ENCODE measurements at places on chromosomes 7 and 10. TPM values are rescaled to one million over a fixed set of nuclear protein-coding genes. Genes with fewer than 3 reads are reported as not detected.

The PLXNA4 gene
- total RNA-seq: 1.7 TPM

The MCU gene
- total RNA-seq: 36.9 TPM

The PNLIPRP2 gene
- total RNA-seq: not detected

The ASAH2 gene
- total RNA-seq: 3.2 TPM

The CSGALNACT2 gene
- total RNA-seq: 18.1 TPM

The C7orf57 gene
- total RNA-seq: 0.24 TPM

The SLC18A3 gene
- total RNA-seq: not detected

The JAKMIP3 gene
- 1.6 TPM for total RNA-seq

The TAS2R16 gene
- not detected for total RNA-seq

The SPDYE11 gene
- total RNA-seq: not detected

The SFRP4 gene
- 6.9 TPM for total RNA-seq

The EPO gene
- not detected for total RNA-seq

The THSD7A gene
- 1.3 TPM for total RNA-seq

The PDE1C gene
- 3.7 TPM for total RNA-seq

The CLIP2 gene
- total RNA-seq: 23.2 TPM

The TMUB1 gene
- total RNA-seq: 62.9 TPM

The SGPL1 gene
- 27.4 TPM for total RNA-seq

The TMEM229A gene
- not detected for total RNA-seq

The UBTD1 gene
- total RNA-seq: 19.5 TPM

The EGR2 gene
- total RNA-seq: 0.34 TPM

The ANXA8 gene
- total RNA-seq: 32.8 TPM

The MDFIC gene
- 30.8 TPM for total RNA-seq

The MCM10 gene
- 27.1 TPM for total RNA-seq

The TSPAN12 gene
- total RNA-seq: 0.79 TPM

The MSMB gene
- not detected for total RNA-seq

The CALML5 gene
- total RNA-seq: not detected

The ANKRD30A gene
- 0.88 TPM for total RNA-seq

The TUBB8 gene
- not detected for total RNA-seq

The MALRD1 gene
- not detected for total RNA-seq

The CUTC gene
- 34.8 TPM for total RNA-seq

The INA gene
- 28.3 TPM for total RNA-seq

The AGAP6 gene
- 9.6 TPM for total RNA-seq

The ACTR1A gene
- total RNA-seq: 90.2 TPM

The ZC3HAV1L gene
- 6.8 TPM for total RNA-seq

The SDK1 gene
- total RNA-seq: 0.37 TPM

The ADARB2 gene
- total RNA-seq: not detected

The SH2B2 gene
- 3.6 TPM for total RNA-seq

The RAB11FIP2 gene
- total RNA-seq: 15.5 TPM

The ATRNL1 gene
- total RNA-seq: 0.78 TPM

The PLAC9 gene
- 0.46 TPM for total RNA-seq

The STAG3 gene
- 0.14 TPM for total RNA-seq

The CACNA2D1 gene
- 3.8 TPM for total RNA-seq

The GPR85 gene
- total RNA-seq: not detected

The ZNF425 gene
- total RNA-seq: 2.4 TPM

The TUBAL3 gene
- total RNA-seq: 0.48 TPM

All from A549 treated with RU486 at 1 μM for 4 hours (cell line).